ENCODE measurements at places on chromosomes 7 and 10.

DNA sequence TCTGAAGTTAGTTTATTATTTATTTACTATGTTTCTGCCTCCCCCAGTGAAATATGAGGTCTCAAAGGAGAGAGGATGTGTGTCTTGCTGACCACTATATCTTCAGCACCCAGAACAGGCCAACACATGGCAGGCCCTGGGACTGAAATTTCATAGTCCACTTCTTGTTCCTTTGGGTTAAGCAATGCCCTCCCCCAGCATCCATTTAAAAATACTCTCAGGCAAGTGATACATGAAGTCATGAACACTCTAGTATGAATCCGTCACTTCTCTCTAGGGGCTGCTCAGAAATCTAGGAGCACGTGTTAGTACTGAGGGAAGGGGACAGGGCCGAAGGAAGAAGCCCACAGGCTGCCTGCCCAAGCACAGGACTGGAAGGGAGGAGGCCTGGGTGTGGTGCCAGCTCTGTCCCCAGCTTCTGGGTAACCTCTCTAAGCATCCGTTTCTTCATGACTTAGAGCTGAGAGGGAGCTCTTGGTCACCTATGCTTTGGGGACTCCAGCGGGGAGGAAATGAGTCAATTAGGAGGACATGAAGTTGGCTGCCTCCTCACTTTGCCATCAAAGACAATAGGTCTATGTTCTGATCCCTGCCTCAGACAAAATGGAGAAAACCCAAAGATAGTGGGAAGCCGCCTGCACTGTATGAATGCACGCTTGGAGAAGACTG lies 119.2 kb downstream of the KCNMA1 start:
- DNase-seq = no peak

DNA sequence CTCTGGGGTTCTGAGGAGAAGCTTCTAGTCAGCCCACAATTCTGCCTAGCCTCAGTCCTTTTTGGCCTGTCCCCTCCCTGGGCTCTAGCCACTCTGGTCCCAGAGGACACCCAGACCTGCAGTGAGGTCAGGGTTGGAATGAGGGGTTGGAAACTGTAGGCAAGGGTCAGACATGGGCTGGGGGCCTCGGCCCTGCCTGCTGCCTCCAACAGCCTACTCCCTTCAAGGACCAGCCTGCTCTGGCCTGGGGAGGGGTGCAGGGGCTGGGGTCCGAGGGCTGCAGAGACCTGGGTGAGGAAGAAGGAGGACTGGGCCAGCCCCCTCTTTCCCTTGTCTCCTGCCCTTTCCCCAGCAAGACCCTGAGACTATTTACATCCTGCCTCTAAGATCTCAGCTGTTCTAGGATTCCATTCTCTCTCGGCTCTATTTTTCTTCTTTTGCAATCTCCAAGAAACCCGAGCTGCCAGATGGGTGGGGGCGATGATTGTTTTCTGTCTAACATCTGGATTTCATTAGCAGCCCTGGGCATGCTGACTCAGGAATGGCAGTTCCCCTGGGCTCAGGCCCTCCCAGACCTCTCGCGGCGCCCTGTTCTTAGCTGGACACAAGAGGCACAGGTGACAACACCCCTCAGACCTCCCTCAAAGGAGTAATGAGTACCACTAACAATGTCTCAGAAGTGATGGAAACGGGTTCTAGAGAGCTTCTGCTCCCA lies 23.1 kb downstream of the ZCCHC24 start:
- DNase-seq = no peak

GRCh38 chr7:2139004-2139699 lies 93.6 kb downstream of the MAD1L1 start:
- no peak for DNase-seq

DNA sequence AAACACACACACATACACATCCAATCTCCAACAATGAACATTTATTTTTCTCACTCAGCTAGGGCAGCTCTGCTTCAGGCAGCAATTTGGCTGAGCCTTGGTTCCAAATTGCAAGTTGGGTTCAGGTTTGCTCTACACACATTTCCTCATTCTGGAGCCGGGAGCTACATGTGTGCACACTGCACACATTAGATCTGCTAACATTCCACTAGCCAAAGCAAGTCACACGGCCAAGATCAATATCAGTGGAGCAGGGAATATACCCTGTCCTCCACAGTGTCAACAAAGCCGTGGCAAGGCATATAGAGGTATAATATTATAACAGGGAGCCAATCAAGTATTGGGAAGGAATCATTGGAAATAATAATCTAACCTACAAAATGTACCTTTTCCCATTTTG lies 57.5 kb upstream of the PPP1R3C start:
- DNase-seq = no peak

DNA sequence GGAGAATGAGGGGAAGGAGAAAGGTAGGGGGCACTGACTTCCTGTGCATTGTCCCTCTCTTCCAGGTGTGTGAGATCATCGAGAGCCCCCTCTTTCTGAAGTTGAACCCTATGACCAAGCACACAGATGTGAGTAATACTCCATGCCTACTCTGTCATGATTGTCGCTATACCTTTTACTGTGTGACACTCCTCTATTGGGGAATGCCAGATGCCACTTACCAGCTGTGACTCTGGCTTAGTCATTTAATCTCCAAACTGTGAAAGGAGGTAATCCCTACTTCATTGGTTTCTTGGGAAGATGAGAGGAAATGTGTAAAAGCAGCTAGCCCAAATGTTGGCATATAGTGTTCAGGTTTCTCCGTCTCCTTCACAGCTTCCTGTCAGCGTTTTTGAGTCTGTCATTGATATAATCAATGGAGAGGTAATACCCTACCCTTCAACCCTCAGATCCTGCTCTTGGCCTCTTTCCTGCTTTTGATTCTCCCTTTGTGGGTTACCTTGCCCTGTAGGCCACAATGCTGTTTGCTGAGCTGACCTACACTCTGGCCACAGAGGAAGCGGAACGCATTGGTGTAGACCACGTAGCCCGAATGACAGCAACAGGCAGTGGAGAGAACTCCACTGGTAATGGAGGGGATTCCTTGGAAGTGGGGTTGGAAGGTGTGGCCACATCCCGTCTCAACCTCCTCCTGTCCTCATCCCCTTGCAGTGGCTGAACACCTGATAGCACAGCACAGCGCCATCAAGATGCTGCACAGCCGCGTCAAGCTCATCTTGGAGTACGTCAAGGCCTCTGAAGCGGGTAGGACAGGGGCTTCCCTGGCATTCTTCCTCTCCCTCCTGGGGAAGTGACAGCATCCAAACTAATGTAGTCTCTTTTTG lies 2.0 kb downstream of the COPS6 start:
- DNase-seq = no peak

DNA sequence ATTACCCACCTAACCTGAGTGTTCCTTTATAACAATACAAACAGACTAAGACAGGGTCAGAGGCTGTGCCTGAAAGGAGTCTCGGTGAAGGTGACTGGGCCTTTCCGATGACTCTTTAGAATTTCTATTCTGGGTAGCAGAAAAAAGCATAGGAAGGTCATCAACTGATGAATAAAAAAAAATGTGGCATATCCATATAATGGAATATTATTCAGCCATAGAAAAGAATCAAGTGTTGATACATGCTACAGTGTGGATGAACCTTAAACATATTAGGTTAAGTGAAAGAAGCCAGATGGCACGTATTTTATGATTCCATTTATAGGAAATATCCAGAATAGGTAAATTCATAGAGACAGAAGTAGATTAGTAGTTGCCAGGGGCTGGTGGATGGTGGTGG lies 83.4 kb downstream of the LRMDA start:
- no peak for DNase-seq

GRCh38 chr10:95474228-95475002 lies 86.8 kb downstream of the SORBS1 start:
- no peak for DNase-seq

DNA sequence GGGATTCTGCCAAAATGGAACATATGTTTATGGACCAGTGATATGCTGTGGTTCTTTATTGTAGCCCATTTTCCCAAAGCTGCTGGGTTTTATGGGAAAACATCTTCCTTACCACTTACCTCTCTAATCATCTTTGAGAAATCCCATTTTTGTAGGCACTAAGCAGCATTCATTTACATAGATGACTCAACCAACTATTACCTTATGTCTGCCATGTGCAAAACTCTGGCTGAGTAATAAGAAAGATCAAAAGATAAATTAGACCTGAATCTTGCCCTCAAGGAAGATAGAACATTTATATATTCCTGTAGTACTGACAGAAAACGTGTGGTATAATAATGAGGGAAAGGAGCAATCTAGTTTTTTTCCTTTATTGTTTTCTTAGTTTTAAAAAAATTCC lies 24.3 kb downstream of the CBLL1 start:
- DNase-seq = no peak

DNA sequence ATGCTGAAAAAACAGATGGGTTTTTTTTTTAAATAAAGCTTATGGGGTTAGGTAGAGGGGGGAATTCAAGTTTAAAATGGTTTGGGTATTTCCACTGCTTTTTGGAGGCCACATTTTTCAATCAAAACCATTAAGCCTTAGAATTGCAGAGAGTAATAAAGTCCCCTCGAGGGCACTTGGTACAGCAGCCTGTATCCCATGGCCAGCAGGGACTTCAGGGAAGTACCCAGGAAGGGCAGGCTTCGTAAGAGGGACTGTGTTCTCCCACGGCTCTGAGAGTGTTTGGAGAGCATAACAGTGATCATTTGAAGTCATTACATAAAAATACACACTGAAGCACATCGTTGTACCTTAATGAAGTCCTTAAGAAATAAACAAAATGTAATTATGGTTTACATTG lies 432.7 kb downstream of the DPP6 start:
- DNase-seq = no peak

DNA sequence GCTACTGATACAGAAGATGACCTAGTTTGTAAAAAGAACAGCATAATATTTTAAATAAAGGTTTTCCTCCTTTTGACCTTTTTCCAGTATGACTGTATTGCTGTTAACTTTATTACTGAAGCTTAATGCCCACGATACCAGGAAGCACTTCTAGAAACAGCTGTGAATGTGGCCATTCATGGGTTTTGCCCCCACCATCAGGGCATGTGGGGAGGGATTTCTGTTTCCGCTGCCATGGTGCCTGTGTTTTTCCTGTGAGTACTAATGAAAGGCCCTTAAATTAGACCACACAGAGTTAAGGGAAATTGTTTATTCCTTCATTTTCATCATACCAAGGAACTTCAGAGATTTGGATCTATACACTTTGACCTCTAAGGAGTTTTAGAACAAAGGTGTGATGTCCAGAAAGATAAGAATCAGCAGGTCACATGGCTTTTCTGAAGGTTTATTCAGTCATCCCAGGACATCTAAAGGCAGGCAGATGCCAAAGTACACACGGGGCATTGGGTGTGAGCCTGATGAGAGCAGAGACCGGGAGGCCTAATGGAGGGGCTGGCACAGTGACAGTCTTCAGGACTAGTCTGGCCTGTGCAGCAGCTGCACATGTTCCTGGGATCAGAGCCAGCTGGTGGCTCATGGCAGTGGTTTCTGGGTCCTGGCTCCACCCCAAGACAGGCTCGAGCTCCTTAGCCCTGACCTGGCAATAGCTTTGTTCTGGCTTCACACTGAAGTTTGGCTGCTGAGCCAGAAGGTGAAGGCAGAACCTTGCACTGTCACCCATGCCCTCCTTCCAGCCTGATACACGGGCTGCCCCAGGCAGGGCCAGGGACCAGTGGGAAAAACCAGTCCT lies 190.9 kb downstream of the REEP3 start:
- DNase-seq = no peak

- DNase-seq = no peak
These were observed 3.6 kb downstream of the GIMAP4 start for GRCh38 chr7:150570556-150571465.

DNA sequence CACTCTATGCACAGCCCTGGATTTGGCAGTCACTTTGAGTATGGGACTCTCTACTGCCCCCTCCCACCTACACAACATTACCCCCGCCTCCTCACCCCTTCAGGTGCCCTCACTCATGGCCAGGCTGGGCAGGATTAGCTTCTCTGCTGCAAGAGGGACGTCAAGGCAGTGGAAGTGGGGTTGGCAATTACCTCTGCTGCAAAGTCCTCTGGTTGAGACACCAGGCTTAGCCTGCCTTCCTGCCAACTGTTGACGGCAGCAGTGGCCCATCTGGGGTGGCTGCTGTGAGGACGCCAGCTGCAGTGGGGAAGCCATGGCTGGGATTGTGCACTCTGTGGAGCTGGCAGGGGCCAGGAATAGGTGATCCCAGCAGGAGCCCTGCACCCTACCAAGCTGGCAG lies 26.7 kb downstream of the SVIL start:
- no peak for DNase-seq

GRCh38 chr7:91424371-91424770 lies 160.1 kb downstream of the FZD1 start:
- no peak for DNase-seq

DNA sequence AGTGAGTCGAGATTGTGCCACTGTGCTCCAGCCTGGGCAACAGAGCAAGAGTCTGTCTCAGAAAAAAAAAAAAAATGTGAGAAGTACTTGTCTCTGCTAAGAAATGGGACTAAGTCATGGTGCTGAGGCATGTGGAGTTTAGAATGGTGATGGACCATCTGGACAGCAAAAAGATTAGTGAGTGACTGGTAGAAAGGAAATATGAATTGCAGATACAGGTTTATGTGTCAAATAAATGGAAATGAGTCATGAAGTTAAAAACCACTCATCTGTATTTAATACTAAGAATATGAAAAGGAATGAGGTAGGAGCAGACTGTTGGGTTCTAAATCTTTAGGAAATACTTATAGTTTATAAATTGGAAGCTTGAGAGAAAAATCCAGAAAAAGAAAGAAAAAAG lies 625.7 kb upstream of the ANKRD30A start:
- no peak for DNase-seq

DNA sequence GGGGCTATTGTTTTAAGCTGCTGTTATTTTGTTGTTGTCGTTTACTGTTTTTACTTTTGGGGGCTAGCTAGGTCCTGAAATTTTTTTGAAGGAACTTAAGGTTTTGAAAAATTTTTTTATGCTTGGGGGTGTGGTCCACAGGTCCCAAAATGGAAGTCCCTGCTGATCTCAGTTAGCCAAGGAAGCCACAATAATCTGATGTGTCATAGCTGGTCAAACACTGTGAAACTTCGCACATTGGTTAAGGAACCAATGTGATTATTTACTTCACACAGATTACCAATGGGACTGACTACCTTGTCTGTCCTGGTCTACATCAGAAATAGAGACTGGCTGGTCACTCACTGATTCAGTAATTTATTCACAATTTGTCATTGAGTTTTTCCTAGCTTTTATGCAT lies 29.5 kb upstream of the HYCC1 start:
- DNase-seq = no peak

DNA sequence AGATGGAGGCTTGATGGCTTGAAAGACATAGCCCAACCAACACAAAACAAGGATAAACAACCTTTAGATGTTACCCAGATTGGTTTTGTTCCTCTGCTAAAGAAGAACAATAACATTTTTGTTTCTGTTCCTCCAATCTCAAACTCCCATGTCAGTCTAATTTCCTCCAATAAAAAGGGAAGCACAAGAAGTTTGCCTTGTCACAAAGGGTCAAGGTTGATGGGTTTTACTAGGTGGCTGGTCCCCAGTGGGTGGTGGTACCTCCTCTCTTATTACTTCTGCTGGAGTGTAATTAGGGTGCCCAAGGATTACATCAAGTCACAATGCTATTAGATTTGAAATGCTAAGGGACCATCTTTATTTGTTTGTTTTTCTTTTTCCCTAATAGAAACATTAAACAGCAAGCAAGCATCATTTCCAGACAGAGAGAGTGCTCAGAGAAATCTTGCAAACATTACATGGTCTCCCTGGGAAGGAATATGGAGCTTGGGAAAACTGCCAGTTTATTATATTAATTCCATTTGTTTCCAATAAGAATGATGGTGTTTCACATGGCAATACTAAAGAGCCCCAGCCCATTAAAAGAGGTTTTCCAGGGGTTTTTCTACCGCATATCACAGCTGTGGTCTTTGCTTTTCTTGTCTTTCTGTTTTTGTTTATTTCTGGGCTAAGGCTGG lies 78.3 kb upstream of the AOAH start:
- no peak for DNase-seq

Data from central memory CD4-positive, alpha-beta T cell (primary cell).